ENCODE measurements at places on chromosomes 1 and 21.

GRCh38 chr1:201259476-201260235 is 23.6 kb upstream of the PKP1 start:
- DNase-seq = peak; percentile 45

DNA sequence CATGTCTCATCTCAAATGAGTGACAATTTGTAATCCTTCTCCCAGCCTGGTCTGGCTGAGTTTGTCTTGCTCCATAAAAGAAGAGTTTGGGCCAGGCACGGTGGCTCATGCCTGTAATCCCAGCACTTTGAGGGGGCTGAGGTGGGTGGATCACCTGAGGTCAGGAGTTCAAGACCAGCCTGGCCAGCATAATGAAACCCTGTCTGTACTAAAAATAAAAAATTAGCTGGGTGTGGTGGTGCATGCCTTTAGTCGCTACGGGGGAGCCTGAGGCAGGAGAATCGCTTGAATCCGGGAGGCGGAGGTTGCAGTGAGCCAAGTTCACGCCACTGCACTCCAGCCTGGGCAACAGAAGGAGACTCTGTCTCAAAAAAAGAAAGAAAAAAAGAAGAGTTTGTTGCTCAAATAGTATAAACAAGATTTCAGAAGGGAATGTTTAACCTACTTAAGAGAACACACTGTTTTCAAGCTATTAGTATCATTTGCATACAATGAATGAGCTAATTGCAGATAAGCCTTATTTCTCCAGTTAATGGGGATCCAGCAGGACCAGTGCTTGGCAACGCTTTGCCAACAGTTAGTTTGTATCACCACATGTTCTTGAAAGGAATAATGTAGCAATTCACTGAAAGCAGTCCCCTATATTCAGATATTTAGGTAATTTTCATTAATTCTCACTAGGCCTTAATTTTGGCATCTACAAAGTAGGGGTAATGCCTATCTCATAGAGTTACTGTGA is 15.9 kb downstream of the KLHDC7A start:
- no peak for DNase-seq

DNA sequence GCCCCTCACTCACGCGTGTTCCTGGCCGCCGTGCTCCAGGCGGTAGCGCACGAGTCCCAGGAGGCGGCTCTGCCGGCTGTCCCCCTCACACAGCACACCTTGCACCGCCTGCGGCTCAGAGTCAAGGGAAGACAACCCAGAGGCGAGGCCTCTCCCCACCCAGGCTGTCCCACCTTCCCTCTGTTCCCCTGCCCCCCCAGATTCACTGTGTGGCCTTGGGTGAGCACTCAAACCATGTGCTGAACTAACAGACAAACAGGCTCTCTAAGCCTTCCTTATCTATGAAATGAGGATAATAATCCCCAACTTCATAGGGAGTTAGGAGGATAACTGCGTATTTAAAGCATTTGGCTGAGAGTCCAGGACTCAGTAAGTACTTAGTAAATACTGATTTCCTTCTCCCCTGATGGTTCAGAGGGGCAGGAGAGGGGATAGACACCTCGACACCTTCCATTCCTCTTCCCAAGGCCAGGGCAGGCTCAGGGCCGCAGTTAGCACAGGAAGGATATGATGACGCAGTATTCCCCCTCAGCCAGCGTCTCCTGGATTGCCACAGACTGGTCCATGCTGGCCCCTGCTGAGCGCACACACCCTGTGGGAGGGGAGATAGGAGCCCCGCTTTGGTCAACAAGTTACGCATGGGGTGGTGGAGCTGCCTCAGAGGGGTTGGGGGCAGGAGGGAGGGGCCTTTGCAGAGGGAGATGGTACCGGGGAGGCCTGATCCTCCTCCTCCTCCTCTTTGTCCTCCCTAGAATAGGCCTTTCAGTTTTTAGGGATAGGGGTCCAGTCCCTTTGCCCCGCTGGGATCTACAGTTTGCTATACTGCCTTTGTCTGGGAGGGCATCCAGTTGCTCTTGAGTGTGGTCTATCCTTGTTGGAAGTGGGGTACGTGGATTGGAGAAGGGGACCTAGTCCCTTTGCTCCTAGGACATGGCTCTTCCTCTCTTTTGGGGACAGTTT is 830 bp downstream of the INPP5B start:
- DNase-seq = peak; percentile 67

DNA sequence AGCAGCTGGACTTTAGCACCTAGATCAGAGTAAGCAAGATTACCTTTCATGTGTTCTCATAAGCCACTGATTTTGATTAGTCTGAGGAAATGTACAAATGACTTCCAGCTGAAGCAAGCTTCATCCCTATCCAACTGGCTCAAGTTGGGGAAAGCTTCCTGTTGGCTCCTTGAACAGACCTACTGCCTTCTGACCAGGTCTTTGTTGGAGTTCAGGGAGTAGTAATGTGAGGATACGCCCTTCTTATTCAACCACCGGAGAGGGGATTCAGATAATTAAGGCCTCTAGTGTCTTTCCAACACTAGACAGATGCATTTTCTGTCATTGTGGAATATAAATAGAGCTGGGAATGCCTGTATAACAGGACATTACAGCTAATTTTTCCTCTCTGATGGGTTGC is 268.9 kb downstream of the TGFB2 start:
- DNase-seq = no peak

GRCh38 chr21:32411350-32412161 is 950 bp upstream of the EVA1C start:
- DNase-seq = peak; percentile 98

DNA sequence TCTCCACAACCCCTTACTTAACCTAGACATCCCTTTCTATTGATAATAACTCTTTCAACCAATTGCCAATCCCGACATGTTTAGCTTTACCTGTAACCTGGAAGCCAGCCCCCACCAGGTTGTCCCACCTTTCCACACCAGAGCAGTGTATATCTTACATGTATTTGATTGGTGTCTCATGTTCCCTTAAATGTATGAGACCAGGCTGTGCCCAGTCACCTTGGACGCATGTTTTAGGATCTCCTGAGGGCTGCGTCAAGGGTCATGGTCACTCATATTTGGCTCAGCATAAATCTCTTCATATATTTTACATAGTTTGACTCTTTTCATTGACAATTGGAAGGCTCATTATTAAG is 5.3 kb upstream of the SLC19A1 start:
- no peak for DNase-seq

DNA sequence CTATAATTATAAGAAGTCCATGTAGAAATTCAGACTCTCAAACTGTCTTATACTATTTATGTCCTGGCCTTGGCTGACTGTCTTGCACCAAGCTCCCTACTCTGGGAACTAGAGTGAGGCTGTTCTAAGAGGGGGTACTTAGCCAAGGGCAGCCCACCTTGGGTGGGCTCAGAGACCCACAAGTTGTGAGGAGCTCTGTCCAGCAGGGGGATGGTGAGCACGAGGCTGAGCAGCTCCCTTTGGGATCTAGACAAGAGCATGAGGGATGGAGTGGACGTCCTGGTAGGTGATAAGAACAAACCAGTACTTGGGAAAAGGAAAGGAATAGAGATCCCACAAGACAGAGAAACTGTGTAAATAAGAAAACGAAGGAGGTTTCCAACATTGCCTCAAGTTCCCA is 127.1 kb upstream of the SLC44A3 start:
- no peak for DNase-seq

DNA sequence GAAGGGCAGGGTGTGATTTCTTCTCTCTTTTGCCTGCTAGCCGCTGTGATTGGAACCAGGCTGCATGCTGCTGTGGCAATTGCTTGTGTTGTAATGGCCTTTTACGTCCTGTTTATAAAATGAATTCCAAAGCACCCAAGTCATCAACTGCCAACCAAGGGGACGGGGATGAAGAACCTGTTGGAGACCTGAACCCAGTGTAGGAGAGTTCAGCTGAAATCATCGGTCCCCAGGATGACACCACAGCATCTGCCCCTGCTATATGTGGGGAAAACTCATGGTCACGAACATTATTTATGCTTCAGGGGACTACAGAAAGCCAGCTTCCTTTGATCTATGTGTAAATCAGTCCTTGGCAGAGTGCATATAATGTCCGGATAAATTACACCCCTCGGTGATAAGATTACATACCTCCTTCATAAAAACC is 3.8 kb downstream of the TMEM167B start:
- no peak for DNase-seq

DNA sequence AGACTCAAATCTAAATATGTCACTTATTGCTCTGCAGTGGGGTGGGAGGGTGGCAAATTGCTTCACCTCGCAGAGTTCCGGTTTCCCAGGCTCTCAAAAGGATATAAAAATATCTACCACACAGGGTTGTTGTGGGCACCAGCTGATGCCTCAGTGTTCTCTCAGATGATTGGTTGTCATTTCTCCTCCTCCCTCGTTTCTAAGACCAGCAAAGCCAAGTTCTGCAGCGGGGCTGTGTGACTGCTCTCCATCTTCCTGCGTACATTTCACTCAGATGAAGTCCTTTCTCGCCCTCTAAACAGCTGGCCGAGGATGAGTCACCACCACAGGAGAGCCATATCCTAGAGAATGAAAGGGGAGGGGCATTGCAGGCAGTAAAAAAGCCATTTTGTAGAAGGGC is 35.0 kb upstream of the VWA5B1 start:
- no peak for DNase-seq

DNA sequence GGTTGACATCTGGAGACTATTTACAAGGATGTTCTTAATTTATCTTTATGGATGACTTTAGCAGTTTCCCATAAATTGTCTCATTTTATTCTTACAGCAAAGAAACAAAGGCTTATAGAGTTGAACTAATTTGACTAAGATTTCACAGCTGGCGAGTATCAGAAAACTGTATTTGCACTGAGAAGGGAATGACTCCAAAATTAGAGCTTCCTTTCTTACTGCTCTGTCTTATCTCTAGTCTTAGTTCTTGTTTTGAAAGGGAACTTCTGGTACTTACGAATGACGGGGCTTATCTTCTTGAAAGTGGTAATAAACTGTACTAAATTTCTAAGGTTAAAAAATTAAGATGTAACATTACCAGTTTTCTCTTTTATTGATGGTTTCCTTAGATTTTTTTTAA is 13.6 kb downstream of the CNST start:
- no peak for DNase-seq

DNA sequence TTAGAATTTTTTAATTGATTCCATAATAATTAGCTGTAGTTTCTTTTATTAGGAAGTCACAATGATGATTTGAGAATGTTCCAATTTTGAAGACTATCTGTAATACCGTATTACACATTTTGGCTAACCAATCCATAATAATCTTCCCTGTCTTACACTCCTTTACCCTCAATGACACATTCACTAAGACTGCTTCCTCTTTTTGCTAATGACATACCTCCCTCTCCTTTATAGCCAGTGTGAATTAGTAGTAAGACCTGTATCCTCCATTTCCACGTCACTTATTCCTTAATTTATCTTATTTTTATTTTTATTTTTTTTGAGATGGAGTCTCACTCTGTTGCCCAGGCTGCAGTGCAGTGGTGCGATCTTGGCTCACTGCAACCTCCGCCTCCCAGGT is 10.1 kb downstream of the KDM1A start:
- no peak for DNase-seq

- DNase-seq = no peak
Observed at GRCh38 chr1:47838562-47839432, 158.4 kb downstream of the TRABD2B start.

GRCh38 chr1:228091084-228091483 is 8.6 kb downstream of the ARF1 start:
- DNase-seq = no peak

DNA sequence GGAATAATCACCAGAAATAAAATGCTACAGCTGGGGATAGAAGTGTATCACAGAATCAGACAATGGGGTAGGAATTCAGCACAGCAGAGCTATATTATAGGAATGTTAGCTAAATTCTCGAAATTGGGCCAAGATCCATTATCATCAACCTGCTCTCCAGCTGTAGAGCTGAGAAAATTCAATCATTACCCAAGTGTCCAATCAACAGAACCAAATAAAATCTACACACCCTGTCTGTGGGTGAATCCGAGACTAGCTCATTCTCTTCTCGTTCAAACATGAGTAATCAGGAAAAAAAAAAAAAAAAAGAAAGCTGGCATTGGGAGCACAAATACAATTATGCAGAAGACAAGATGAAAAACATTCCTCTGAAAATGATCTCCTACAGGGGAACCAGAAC is 119.2 kb downstream of the CDC7 start:
- no peak for DNase-seq

DNA sequence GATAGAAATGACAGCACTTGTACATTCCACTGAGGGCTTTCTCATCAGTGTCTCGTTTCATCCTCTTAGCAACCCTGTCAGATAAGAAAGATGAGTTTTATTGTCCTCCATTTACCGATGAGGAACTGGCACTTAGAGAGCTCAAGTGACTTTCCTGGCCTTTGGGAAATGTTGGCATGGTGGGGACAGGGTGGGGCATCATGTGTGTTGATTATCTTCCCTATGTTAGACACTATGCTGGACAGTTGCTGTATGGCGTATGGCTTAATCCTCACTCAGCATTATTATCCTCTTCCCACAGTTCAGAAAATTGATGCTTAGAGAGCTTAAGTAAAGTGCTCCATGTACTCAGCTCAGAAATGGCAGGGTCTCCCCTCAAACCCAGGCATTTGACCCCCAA is 163.2 kb downstream of the CAMTA1 start:
- no peak for DNase-seq

DNA sequence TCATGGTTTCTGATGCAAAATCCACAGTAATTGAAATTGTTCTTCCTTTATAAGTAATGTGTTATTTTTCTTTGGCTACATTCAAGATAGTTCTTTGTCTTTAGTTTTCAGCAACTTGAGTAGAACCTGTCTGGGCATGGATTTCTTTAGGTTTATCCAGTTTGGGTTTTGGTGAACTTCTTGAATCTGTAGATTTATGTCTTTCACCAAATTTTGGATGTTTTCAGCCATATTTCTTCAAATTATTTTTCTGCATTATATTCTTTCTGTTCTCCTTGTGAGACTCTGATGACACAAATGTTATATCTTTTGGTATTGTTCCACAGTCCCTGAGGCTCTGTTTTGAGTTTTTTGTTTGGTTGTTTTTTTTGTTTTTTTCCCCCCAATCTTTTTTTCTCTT is 69.4 kb downstream of the TDRD5 start:
- no peak for DNase-seq

- no peak for DNase-seq
Observed at GRCh38 chr1:164784960-164785359, 226.0 kb downstream of the PBX1 start.

GRCh38 chr21:16633831-16634459 is 878.9 kb upstream of the CXADR start:
- DNase-seq = no peak

- DNase-seq = no peak
Observed at GRCh38 chr1:6688757-6689156, 12.9 kb downstream of the DNAJC11 start.

- no peak for DNase-seq
Observed at GRCh38 chr1:156379420-156380165, 10.6 kb downstream of the RHBG start.
